ENCODE measurements at places on chromosomes 1 and 21. TPM values are rescaled to one million over a fixed set of nuclear protein-coding genes. Genes with fewer than 3 reads are reported as not detected.

The SPATA21 gene
- 0.05 TPM for total RNA-seq

The CFHR1 gene
- 0.20 TPM for total RNA-seq

The PLA2G2A gene
- not detected for total RNA-seq

The FAM72D gene
- 7.3 TPM for total RNA-seq

The XCL2 gene
- not detected for total RNA-seq

The RORC gene
- total RNA-seq, result 0.05 TPM

The TMPRSS2 gene
- not detected for total RNA-seq

The ADAMTS4 gene
- total RNA-seq, result not detected

The ANKRD35 gene
- total RNA-seq, result not detected

The RGSL1 gene
- not detected for total RNA-seq
